ENCODE measurements at places on chromosomes 2 and 18. TPM values are rescaled to one million over a fixed set of nuclear protein-coding genes. Genes with fewer than 3 reads are reported as not detected.
A peak's percentile ranks its signal among the peaks of the same experiment; 100 is the strongest.

The CYS1 gene
- polyA plus RNA-seq = 18.7 TPM

The PROKR1 gene
- polyA plus RNA-seq = 0.08 TPM

The GALNT3 gene
- 25.4 TPM for polyA plus RNA-seq

The ZNF521 gene
- 55.5 TPM for polyA plus RNA-seq

The LYPD6B gene
- polyA plus RNA-seq = 28.5 TPM

The LINC00305 gene
- not detected for polyA plus RNA-seq

GRCh38 chr2:189851174-189851826 lies 67.0 kb downstream of the PMS1 start:
- DNase-seq = no peak

DNA sequence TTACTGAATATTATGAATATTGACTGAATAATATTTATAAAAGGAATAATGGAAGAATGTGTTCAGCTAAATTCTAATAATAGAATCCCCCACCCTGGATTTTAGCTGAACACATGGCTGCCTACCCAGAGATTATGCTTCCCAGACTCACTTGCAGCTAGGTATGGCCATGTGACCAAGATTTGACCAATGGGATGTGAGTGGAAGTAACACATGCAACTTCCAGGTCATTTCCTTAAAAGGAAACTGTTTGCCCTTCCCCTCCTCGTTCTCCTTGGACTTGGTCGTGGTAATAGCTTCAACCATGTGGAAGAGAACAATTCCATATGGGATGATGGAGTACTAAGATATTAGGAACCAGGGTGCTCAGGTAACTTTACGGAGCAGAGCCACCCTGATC lies 47.8 kb downstream of the KIAA2012 start:
- DNase-seq = no peak

DNA sequence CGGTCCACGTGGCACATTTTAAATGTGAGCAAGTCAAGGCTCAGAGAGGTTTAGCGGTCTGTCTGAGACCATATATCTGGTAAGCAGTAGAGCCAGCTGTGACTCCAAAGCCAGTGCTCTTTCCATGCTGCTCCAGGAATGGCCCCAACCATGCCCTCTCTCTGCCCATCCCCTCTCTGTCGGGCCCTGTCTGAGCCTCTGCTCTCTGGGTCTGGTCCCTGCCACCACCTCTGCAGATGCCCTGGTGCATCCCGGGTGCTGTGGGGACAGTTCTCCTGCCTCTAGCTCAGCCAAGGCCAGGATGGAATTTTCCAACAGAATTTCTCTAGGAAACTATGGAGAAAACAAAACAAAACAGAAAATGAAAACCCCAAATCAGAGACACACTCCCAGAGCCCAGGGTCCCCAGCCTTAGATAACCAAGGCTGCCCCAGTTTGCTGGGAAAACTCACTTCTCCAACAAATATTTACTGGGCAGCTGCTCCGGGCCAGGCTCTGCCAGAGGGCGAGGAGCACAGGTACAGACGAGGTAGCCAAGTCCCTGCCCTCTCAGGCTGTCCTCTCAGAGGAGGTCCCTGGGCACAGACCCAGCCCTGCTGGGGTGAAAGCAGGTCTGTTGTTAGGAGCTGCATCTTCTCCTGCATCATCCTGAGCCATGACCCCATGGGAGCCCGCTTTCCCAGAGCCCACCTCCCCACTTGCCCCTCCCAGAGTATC lies 9.2 kb downstream of the ADRA2B start:
- DNase-seq = no peak

DNA sequence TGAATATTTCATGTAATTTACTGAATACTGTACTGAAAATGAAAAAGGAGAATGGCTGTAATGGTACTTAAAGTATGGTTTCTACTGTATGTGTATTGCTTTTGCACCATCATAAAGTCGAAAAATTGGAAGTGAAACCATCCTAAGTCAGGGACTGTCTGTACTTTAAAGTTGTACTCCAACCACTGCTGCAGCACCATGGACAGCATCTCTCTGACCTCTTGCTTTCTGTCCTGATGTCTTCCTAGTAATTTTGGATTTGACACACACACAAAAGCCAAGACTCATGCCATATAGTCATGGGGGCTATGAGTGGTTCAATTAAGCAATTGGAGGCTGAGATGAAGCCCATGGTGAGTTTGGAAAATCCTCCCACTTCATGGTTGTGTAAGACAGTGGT lies 256.3 kb upstream of the PKDCC start:
- peak; percentile 23 for DNase-seq

- DNase-seq = no peak
Measured at GRCh38 chr2:217687771-217688170, 315.0 kb downstream of the TNS1 start.

DNA sequence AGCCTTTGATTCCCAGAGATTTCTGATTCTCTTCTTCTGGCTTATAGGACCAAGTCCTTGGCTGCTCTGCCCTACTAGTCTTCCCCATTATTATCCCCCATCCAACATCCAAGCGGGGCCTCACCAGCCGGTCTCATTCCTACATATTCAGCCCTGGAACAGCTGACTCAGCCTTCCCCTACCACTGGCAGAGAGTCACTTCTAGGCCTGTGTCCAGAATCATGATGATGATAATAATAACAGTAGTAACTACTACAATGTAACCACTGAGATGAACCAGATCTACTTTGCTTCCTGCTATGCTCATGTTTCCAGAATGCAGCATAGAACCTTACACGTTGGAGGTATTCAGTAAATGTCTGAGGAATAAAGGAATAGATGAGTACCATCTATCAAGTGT lies 295.2 kb downstream of the SRBD1 start:
- DNase-seq = peak; percentile 63

DNA sequence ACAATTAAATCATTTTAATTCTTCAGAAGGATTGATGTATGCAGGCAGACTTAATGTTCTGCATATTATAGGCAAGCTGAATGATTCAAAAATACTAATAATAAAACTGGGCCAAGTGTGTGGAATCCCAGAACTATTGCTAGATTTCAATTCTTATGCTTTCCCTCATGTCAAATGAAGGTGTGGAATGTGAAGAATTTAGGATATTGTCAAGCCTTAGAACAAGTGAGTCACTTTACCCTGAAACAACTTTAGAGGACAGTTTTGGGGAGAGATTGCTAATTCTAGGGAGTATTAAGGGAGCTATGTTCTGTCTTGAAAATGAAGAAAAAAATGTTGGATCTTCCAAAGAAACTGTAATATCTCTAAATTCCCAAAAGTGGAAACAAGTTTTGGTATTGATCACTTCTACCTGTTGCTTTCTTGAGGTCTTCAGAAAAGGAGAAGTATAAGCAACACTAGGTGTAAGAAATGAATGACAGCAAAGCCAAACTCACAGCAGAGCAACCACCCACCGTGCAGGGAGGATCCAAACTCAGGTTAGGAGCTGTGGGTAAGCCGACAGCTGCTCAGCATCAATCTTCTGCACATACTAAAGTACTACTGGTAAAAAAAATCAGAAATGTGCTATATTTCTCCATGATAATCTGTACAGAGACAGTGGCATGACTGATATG lies 818.1 kb downstream of the SLC4A3 start:
- no peak for DNase-seq

GRCh38 chr2:95372845-95373244 lies 29.7 kb upstream of the FAHD2A start:
- DNase-seq = no peak

DNA sequence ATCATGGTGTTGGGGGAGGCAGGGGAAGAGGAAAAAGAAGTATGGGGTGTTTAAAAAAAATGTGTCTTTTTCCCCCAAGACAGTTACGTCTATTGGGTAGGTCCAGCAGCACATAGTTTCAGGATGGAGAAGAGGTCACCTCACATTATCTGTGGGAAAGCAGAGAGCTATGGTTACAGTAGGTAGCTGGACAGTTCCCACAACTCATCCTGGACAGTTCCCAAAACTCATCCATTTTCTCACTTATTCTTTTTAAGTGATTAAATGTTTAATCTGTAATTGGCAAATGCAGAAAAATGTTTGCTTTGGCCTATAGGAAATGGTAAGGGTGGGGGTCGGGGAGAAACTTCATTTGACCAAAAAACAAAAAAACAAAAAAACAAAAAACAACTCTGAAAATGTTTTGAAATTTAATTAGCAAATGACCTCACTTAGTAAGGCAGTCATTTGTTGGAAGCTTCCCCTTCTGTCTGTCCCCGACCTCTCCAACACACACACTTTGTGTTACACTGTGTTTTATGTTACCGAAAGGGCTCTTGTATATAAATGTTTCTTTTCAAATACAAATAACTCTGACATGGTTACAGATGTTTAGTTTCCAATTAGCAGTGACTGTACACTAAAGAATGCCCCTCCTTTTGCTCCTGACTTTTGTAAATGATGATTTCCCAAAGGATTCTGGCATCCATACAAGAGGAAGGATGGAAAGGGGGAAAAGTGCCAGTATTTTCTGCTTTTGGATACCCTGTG lies 173.3 kb upstream of the ZFP36L2 start:
- peak; percentile 51 for DNase-seq

DNA sequence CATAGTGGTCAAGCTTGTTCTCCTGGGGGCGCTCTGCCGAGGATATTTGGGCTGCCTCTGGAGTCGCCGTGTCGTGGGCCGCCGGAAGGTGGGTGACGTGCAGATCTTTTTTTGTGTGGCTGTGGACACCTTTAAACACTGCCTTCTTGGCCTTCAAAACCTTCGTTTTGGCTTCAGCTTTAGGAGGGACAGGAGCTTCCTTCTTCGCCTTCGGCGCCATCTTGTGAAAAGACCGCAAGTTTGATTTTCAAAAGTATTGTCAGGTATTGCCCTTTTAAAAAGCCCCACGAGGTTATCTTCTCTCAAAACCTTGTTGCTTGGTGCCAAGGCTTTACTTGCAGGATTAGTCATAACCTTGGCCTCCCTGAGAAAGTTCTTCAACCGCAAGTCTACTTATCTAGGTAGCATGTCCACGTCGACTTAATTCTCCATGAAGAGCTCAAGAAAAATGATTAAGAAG lies 20.8 kb downstream of the LAMA3 start:
- no peak for DNase-seq

- no peak for DNase-seq
Measured at GRCh38 chr18:78497641-78498040, 482.0 kb upstream of the SALL3 start.

- DNase-seq = no peak
Measured at GRCh38 chr2:3040066-3040428, 337.6 kb downstream of the EIPR1 start.

GRCh38 chr18:74294526-74294925 lies 2.8 kb upstream of the CYB5A start:
- no peak for DNase-seq

All from right lung (tissue), 10 donors.